ENCODE measurements at places on chromosomes 4 and X. TPM values are rescaled to one million over a fixed set of nuclear protein-coding genes. Genes with fewer than 3 reads are reported as not detected.

DNA sequence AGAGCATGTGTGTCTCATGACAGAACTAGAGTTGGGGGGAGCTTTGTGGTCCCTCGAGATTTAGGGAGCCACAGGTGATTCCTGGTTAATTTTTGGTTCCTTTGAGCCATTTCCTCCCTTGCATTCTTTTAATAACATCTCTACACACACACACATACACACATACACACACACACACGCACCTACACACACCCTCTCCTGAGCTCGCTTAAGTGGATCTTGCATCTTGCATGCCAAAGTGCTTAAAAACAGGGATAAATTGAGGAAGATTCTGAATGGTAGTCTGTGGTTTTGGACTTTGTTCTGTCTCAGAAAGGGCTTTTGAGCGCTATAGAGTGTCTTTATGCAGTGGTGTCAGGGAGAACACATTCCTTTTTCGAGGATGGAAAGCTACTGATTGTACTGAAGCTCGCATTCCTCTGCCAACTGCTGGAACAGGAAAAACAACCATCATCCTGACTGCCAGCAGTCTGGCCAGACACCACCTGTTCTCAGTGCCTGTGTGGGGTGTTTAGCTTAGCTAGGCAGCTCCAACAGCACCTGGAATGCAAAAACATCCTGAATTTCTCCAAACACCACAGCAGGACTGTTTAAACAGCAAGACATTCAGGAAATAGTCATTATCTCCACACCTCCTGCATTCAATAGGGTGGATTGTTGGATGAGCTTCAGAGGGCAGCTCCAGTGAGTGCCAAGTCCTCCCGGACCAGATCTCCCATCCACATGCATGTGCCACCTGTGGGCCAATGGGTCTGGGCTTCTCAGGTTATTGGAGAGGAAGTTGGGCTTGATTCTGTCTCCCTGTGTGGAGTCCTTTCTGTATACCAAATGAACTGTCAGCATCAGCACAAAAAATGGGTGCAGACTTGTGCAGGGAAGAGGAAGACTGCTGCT lies 21.9 kb upstream of the IGFBP7 start:
- ATAC-seq: no peak

ACE2 gene
- total RNA-seq: 0.16 TPM

FTHL17 gene
- total RNA-seq: not detected

DNA sequence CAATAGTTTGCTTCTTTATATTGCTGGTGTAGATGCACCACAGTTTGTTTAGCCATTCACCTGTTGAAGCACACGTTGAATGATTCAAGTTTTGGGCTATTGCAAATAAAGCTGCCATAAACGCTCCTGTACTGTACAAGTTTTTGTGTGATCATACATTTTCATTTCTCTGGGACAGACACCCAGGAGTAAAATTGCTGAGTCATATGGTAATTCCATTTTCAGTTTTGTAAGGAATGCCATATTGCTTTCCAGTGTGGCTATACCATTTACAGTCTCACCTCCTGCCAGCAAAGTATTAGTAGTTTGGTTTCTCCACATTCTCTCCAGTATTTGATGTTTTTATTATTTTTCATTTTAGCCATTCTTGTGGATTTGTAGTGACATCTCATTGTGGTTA lies 32.0 kb upstream of the CAPN6 start:
- ATAC-seq: no peak

GRCh38 chr4:108620933-108621905 lies 843 bp downstream of the RPL34 start:
- ATAC-seq: no peak

Data from activated T-helper 17 cell treated with anti-CD3 and anti-CD28 coated beads, Interleukin-2, amount 50 U/mL, for 72 hours (primary cell).